ENCODE measurements at places on chromosomes 1 and 21. TPM values are rescaled to one million over a fixed set of nuclear protein-coding genes. Genes with fewer than 3 reads are reported as not detected.

Gene FAM229A
- total RNA-seq, result 0.99 TPM

DNA sequence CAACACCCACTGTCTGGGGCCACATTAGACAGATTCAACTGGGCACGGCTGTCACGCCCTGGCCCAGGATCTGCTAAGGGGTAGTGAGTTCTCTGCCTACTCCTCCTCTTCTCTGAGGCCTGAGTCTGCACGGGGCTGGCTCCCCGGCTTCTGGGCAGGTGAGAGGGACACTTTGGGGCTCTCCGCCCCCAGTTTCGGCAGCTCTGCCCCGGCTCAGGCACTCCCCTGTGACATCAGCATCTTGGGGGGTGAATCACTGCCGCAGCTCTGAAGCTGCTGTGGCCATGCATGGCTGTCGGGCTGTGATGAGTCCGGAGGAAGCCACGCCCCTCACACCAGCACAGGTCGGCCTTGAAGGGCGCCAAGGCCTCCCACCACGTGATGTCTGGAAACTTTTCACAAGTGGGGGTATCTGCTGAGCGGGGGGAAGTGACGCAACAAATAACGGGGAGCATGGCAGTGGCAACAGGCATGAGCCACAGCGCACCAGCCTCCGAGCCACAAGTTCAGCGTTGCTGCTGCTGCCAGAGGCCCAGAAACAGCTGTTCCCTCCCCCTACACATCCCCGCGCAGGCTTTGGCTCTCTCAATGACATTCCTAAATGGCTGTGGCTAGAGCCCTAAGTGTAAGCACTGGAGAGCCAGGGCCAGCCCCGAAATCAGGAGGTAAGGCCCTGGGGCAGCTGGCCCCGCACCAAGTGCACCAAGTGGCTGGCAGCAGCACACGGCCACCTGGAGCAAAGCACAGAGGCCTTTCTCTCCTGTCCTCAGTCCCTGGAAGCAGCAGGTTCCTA, 26.3 kb downstream of the ZBTB17 start:
- peak; percentile 97 for DNase-seq

GRCh38 chr1:180952657-180953013, 39.9 kb downstream of the KIAA1614 start:
- DNase-seq, result no peak

DNA sequence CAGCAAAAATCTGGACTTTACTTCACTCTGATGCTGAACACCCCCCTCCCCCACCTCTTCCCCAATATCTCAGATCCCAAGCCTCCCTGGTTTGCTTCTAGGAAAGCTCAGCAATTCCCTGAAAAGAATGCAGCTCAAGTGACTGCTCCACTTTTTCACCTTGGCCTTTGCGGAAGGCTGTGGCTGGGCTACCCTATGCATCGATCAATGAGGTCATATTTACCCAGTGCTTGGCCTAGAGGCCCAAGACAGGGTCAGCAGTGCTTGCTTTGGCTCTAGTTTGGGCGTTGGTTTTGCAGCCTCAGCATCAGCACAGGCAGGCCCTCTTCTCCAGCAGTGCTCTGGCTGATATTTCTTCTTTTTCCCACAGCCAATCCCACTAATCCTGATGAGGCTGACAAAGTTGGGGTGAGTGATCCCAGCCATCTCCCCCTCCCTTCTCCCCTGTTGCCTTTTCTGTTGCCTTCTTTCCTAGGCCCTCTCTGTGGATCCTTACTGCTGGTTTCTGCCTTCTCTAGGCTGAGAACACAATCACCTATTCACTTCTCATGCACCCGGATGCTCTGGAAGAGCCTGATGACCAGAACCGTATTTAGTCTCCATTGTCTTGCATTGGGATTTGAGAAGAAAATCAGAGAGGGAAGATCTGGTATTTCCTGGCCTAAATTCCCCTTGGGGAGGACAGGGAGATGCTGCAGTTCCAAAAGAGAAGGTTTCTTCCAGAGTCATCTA, 14.2 kb downstream of the FCGR2B start:
- no peak for DNase-seq

Gene PROK1
- not detected for total RNA-seq

GRCh38 chr1:223876590-223876989, 30.8 kb upstream of the TP53BP2 start:
- no peak for DNase-seq

- no peak for DNase-seq
These were observed 1.5 kb downstream of the MLLT11 start for GRCh38 chr1:151061704-151062103.

GRCh38 chr1:220797044-220797443, 10.3 kb downstream of the MTARC1 start:
- DNase-seq, result no peak

DNA sequence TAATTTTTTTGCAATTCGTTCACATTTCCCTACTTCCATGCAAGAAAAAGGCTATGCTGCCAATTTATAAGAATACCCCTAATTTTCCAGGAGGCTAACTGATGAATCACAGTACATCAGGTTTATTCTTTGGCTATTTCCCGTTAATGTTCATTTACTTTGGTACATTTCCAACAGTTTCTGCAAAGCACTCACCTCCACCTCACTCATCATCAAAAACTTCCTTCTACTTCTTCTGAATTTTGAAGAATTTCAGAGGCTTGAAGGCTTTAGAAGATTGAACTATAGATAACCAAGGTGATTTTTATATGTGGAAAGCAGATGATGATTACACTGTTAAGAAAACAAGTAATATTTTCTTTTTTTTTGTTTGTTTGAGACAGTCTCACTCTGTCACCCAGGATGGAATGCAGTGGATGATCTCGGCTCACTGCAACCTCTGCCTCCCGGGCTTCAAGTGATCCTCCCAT, 60.5 kb upstream of the HP1BP3 start:
- DNase-seq, result peak; percentile 12

- no peak for DNase-seq
These were observed 76.8 kb upstream of the ANGPTL1 start for GRCh38 chr1:178947677-178947981.

- no peak for DNase-seq
These were observed 60.6 kb upstream of the LAMC2 start for GRCh38 chr1:183125279-183125999.

GRCh38 chr21:40717028-40717427, 129.9 kb downstream of the DSCAM start:
- no peak for DNase-seq

- no peak for DNase-seq
These were observed 21.0 kb upstream of the PIK3CD start for GRCh38 chr1:9630331-9631111.

GRCh38 chr1:90879281-90879680, 142.6 kb downstream of the ZNF644 start:
- DNase-seq, result no peak

Gene GPR25
- not detected for total RNA-seq

Gene LCE1A
- not detected for total RNA-seq

DNA sequence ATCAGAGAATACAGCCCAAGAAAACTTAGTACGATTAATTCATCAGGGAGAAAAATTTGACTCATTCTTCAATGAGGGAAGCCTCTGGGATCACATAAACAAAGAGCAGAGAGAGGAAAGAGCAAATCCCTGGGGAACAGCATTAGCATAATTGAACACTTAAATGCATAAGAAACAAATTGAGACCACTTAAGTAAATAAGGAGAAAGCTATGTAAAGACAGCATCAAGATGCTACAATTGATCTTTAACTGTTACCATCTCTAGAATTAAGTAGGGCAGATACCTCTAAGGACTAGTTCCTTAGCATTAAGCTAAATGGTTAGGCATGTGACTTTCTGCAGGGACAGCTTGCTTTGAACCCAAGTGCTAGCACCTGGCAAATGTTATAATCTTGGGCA, 265.1 kb upstream of the NEGR1 start:
- no peak for DNase-seq

DNA sequence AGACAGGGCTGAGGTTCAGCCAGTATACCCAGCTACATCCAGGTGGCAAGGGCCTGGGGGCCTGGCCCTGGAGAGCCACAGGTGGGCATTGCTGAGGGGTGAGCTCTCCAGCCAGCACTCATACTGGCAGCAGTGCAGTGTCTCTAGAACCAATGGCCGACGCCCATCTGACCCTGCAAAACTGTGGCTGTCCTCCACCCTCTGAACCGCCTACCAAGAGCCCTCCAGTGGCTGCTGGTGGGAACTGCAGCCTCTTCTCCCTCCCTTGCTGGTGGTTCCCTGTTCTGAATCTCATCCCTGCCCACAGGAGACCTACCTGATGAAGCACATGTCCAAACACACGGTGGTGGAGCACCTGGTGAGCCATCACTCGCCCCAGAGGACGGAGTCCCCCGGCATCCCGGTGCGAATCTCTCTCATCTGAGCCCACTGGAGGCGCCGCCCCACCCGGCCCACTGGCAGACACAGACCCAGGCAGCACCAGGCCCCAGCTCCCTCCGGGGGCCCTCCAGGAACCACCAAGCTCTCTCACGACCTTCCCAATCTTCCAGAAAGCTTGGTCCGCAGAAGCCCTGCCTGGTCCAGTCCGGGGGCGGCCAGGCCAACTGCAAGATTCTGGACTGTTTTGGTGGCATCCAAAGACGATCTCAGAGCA, 22.1 kb downstream of the A3GALT2 start:
- DNase-seq, result peak; percentile 76

DNA sequence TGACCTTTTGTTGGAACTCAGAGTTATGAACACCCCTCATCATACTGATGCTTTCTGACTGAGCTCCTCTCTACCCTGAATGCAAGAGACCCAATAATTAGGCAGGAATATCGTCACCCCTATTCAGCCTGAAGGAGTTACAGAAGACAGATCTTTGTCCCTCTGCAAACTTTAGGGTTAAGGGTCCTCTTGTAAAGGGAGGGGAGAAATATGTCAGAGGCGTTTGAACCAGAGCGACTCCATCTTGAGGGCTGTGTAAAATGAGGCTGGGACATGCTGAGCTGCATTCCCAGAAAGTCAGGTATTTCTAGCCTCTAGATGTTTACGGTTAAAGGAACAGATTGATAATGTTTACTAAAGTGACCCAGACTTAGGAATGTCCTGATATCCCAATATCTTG, 10.5 kb upstream of the HMGN1 start:
- no peak for DNase-seq

Gene OR2T11
- not detected for total RNA-seq

GRCh38 chr1:155005076-155006011, 2.7 kb downstream of the ZBTB7B start:
- no peak for DNase-seq

Gene MMEL1
- 1.4 TPM for total RNA-seq

Gene CDC7
- total RNA-seq, result 1.2 TPM

- no peak for DNase-seq
These were observed 284.8 kb downstream of the BACH1 start for GRCh38 chr21:29583424-29583924.

GRCh38 chr1:13662493-13662892, 37.5 kb upstream of the PRDM2 start:
- no peak for DNase-seq

Gene AADACL4
- total RNA-seq, result not detected

Gene SMCP
- total RNA-seq, result not detected

GRCh38 chr1:242245255-242245654, 246.4 kb upstream of the MAP1LC3C start:
- DNase-seq, result no peak

Gene DNAH14
- 3.5 TPM for total RNA-seq

GRCh38 chr1:84174051-84174556, 30.0 kb downstream of the PRKACB start:
- peak; percentile 92 for DNase-seq

DNA sequence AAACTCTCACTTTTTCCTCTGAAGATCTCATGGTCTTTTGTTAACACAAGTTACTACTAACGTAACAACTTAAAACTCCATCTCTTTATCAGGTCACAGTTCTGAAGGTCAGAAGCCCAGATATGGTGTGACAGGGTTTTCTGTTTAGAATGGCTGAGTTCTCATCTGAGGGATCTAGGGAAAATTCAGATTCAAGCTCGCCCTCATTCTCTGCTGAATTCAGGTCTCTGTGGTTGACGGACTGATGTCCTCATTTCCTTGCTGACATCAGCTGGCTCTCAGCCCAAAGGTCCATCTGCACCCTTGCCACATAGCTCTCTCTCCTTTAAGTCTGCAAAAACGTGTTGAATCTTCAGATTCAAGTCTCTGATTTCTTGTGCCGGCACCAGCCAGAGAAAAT, 6.1 kb upstream of the NTPCR start:
- no peak for DNase-seq

Gene AMIGO1
- 0.65 TPM for total RNA-seq

Gene SLC1A7
- total RNA-seq, result not detected

- DNase-seq, result no peak
These were observed 259.7 kb downstream of the RHOU start for GRCh38 chr1:228994676-228995594.

Gene GBP6
- total RNA-seq, result not detected

Gene AXDND1
- under 0.01 TPM for total RNA-seq

GRCh38 chr1:227316456-227316855, 1.8 kb downstream of the CDC42BPA start:
- DNase-seq, result peak; percentile 25

Gene NUAK2
- 2.6 TPM for total RNA-seq

- no peak for DNase-seq
These were observed 28.8 kb downstream of the CFAP74 start for GRCh38 chr1:1974834-1975233.

Gene PBX1
- 0.99 TPM for total RNA-seq

- peak; percentile 6 for DNase-seq
These were observed 45.0 kb downstream of the ABCD3 start for GRCh38 chr1:94463056-94463764.

DNA sequence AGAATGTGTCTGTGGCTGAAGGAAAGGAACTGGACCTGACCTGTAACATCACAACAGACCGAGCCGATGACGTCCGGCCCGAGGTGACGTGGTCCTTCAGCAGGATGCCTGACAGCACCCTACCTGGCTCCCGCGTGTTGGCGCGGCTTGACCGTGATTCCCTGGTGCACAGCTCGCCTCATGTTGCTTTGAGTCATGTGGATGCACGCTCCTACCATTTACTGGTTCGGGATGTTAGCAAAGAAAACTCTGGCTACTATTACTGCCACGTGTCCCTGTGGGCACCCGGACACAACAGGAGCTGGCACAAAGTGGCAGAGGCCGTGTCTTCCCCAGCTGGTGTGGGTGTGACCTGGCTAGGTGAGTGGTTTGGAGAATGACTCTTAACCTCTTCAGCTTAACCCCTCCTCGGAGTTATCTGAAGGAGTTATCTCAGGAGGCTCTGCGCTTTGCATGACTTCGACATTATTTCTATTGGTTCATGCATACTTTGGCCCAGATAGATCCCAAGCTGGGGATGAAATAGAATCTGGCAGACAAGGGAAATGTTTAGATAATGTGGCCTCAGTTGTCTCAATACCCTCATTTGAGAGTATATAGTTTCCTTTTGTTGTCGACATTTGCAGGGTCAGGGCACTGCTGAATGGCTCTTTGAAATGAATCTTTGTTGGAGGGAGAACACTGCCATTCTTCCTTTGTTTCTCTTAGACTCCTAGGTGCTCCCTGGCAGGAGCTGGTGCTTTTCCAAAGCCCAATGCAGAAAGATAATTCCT, 39.7 kb downstream of the PTGFRN start:
- no peak for DNase-seq

DNA sequence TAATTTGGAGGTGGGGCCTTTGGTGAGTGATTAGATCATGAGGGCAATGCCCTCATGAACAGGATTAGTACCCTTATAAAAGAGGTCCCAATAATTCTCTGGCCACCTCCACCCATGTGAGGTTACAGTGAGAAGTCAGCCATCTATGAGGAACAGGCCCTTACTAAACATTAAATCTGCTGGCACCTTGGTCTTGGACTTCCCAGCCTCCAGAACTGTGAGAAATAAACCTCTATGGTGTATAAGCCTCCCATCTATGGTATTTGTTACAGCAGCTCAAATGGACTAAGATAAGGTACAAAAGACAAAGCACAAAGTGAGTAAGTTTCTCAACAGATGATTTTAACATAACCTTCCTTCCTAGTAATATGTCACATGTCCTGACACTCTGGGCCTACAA, 22.3 kb downstream of the NRIP1 start:
- no peak for DNase-seq

All from lung microvascular endothelial cell (primary cell).